ENCODE measurements at places on chromosomes 1 and 21.

DNA sequence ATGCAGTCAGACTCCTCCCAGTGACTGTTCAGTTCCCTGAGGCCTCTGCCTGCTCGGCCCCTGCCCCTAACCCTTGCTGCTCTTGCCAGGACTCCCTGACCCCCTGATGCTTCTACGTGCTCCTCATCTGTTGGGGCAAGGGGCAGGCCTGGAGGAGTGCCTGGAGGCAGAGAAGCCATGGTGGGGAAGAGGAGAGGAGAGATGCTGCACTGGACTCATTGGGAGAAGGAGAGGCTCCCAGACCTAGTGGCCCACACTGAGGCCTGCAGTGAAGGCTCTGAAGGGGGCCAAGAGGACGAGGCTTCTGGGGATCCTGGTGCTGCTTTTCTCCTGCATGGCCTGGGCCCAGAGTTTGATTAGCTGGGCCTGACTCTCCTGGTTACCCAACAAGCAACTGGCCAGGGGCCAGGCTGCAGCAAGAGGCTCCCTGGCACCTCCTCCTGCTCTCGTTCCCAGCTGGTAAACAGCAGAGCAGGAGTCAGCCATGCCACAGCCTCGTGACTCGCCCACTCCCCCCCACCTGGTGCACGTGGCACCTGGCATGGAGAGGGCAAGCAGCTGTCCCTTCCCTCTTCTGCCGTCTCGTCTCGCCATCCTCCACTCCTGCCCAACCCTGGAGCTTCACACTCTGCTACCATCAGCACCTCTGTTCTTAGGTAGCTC is 847 bp upstream of the RORC start:
- no peak for DNase-seq

GRCh38 chr1:226697151-226697928 is 41.7 kb downstream of the ITPKB start:
- DNase-seq = no peak

GRCh38 chr1:15305468-15305770 is 58.4 kb downstream of the FHAD1 start:
- no peak for DNase-seq

DNA sequence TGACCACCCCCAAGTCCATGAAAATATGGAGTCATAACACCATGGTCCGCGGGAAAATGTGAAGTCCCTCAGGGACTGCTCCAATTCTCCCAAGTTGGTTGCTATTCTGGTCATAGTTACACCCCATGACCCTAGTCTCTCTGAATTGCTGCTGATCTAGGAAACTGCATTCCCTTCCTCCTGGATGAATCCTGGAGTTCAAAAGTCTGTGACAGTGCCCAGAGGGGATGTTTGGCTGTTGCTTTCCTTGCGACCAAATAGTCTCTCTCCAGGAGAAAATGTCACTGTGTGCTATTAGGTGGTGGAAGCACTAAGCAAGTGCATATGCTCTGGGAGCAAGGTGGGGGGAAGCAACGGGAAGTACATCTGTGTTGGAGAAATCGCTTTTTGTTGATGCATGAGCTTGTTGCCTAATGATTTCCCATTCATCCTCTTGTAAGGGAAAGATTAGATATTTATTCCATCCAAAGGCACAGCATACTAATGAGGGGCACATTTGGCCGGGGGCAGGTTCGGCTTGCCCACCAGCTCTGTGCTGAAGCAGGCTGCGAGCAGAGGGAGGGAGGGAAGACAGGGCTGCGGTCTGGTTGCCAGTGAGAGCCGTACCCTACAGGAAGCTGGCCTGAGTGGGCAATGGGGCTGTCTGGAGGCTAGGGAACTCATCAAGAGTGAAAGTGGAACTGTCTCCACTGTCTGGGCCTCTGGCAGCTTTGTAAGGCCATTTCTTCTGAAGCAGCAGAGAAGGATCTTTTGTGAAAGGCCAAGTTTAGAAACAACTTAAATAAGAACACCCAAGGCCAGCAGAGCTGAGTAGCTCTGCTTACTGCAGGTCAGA is 27.2 kb downstream of the SYT6 start:
- no peak for DNase-seq

DNA sequence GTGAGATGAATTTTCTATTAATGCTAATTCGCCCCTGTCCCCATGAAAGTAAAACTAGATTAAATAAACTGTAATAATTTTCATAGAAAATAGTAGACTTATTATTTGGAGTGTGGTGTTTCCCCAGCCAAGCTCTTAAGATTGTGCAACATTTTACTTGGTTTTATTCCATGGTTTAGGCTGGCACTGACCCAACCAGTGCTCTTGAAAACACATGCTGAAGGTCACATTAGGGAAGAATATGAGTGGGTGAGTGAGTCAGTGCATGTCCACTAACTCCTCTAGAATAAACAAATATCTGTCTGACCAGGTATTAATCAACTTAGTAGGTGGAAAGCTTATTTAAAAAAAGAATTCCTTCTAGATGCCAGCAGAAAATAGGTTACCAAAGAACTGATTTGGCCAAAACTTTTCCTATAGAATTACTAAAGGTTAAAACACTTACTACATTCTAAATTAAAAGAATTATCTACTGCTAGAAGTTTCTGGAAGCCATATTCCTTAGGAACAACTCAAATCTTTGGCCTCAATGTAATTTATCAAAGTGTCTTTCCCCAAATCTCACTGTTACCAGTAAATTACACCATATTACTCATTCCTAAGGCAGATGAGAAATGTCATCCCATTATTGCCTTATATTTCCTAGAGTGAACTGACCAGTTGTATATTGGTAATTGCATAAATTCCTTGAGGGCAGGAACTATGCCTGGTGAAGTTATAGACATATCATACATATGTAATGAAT is 89.7 kb upstream of the RGS1 start:
- peak; percentile 92 for DNase-seq
